ENCODE measurements at places on chromosomes 2 and 18. TPM values are rescaled to one million over a fixed set of nuclear protein-coding genes. Genes with fewer than 3 reads are reported as not detected.

PLGLB2 gene
- 1.8 TPM for total RNA-seq

PARD3B gene
- 0.50 TPM for total RNA-seq

FAM237A gene
- total RNA-seq = not detected

ATP8B1 gene
- total RNA-seq = not detected

ZNF521 gene
- not detected for total RNA-seq

NAGK gene
- total RNA-seq = 67.1 TPM

DNA sequence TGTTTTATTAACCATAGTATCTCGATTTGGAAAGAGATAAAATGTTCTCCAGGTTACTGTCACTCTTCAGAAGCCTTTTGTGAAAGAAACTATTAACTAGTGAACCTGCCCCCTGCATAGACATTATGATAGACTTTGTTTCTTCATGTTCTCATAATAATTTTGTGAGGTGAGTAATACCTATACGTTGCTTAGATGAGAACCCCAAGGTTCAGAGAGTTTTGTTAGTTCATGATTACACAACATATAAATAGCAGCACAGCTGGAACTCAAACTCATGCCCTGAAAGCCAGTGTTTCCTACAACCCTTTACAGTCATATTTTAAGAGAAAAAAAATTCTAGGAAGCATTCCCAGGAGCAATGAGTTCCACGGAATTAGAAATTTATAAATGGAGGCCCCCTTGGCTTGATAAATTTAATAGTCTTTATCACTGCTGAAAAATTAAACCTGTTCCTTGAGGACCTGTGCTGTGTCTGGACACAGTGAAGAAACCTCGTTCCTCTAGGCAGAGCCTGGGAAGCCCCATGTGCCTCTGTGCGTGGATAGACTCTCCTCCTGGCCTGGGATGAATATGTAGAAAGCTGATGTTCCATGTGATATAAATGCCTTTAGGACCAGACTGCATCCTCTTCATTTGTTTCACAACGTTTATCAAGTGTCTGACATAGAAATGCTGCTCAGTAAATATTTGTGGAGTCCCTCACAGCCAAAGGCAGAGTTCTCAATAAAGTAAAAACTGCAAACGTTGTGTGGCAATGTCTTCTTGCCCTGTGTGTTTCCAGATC lies 1257.0 kb upstream of the GYPC start:
- no peak overlapping the region for H3K4me3 ChIP-seq
- H3K36me3 ChIP-seq = no peaks in the 10 kb centered on the region
- DNase-seq = no peak
- no peak overlapping the region for H3K27ac ChIP-seq
- H3K27me3 ChIP-seq = no peaks in the 10 kb centered on the region

DNA sequence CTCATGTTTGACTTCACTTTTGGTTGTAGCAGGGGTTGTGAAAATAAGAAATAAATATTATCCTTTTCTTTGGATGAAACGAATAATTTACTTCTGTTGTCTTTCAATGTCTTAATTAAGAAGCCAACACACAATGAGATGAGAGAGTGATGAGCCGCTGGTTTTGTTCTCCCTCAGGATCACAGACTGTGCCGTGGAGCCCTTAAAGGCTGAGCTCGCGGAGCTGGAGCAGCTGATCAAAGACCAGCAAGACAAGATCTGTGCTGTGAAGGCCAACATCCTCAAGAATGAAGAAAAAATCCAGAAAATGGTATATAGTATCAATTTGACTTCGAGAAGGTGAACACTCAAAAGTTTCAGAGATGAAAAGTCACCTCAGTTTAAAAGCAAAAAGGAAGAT lies 28.1 kb upstream of the ASB1 start:
- no peaks in the 10 kb centered on the region for H3K27me3 ChIP-seq
- no peak for DNase-seq
- H3K36me3 ChIP-seq = no peaks in the 10 kb centered on the region
- H3K4me1 ChIP-seq = no peaks in the 10 kb centered on the region

DNA sequence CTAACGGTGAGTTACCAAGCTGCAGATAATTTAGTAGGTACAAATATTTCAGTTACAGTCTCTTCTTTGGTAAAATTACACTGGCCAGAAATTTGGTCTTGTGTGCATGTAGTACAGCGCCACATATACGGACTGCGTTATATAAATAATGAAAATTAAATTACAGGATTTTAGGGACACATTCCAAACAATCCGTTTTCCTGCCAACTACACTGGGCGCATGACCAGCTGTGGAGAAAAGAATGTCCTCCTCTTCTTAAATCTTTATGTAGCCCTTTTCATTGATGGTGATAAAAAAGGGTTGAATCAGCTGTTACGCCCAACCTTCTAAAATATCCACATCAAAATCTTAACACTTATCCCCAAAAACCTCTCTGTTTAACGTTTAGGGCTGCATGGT lies 37.5 kb downstream of the TCF4 start:
- no peak overlapping the region for H3K27ac ChIP-seq
- no peaks in the 10 kb centered on the region for H3K4me1 ChIP-seq
- no peaks in the 10 kb centered on the region for H3K36me3 ChIP-seq
- no peak overlapping the region for H3K4me3 ChIP-seq
- no peak for DNase-seq
- no peaks in the 10 kb centered on the region for H3K27me3 ChIP-seq

CAVIN2 gene
- not detected for total RNA-seq

DNA sequence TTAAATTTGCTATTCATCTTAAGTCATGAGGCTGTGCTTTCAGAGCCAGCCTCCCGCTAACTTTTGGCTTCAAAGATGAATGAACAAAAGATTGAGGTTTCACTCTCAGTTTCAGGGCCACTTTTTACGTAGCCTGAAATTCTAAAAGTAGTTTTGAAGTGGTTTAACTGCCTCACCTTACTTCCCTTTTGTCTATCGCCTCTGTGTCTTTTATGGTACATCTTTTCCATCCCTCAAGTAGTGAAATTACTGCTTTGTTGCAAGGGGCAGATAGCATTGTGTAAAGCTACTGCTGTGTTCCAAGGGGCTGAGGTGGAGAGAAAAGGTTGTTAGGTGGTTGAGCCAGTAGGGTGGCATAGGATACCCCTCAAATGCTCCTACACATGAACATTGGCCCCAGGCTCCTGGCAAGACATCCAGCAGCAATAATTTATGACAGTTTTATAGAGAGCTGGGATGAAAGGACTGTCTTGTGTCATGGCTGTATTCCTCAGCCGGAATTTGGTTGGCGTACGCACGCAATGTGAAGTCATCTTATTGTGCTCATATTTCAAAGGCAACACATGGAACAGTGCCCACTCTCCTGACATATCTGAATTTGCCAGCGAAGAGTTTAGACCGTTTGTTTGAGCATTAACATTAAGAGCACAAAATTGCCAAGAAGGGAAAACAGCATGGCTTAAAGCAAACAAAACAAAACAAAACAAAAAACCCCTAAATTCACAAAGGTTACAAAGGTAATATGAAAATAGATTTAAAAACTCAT lies 32.2 kb downstream of the QPCT start:
- peak overlapping the region; percentile 89 for H3K27ac ChIP-seq
- H3K36me3 ChIP-seq = peaks cover 2% of the 10 kb centered on the region
- peak overlapping the region; percentile 77 for H3K4me3 ChIP-seq

- H3K4me1 ChIP-seq = no peaks in the 10 kb centered on the region
- peak; percentile 80 for DNase-seq
- no peaks in the 10 kb centered on the region for H3K36me3 ChIP-seq
Measured at GRCh38 chr2:98346311-98347236, at the start of gene CNGA3. Gene CNGA3, plus strand, starts transcription at chr2:98346456. Its CDS starts 23,520 bp downstream, at chr2:98369976.

DNA sequence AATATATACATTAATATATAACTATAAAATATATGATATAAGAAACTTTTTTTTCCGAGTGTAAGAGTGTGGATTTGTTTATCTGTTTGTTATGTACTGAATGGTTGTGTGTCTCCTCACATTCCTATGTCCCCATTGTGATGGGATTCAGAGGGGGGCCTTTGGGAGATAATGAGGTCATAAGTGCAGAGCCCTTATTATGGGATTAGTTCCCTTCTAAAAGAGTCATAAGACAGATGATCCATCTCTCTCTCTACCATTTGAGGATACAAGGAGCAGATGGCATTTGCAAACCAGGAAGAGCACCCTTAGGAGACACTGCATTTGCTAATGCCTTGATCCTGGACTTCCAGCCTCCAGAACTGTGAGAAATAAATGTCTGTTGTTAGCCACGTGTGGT lies 30.3 kb upstream of the SAP130 start:
- no peaks in the 10 kb centered on the region for H3K36me3 ChIP-seq
- H3K27ac ChIP-seq = no peak overlapping the region
- H3K4me1 ChIP-seq = no peaks in the 10 kb centered on the region
- no peak for DNase-seq

DNA sequence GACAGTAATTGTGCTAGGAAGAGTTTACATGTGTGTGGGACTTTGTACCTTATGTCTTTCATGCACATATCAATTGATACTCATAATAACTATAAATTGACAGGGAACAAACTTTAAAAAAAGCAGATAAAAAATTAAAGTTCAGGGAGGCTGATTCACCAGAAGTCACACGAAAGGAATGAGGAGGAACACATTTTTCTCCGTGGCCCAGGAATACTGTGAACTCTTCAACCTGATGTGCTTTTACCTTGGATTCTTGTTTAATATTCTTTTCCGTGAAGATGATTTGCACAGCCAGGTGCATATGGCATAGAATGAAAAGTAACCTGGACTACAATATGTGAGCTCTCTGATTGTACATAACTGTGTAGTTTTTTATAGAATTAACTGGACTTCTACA lies 326.3 kb downstream of the CDH7 start:
- no peak for DNase-seq
- H3K27me3 ChIP-seq = no peaks in the 10 kb centered on the region
- no peak overlapping the region for H3K27ac ChIP-seq
- no peaks in the 10 kb centered on the region for H3K36me3 ChIP-seq

DNA sequence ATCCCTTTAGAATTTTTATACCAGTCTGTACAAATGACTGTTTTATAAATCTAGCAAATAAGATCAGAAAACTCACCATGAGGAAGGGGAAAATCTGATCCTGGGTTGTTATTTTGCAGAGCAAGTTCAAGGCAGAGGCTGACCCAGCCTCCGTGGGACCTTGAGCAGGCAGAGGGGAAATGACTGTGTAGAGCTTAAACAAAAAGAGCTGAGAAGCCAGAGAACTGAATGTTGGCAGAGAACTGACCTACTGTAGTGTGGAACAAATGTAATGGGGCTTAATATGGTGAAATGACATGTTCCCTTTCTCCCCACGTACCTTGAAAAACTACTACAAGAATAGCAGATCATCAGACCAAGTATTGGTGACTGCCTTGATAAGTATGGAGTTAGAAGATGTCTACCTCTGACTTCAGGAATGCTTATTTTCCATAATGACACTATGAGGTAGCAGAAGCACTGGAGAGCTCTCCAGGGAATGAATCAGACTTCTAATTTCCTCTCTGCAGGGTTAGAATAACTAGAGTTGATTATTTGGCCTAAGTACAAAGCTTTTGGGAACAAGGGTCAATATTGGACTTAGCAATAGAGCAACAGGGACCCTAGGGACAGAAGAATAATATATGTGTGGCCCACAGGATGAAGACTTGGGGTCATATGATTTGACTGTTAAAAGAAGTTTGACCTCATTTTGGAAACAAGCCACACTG lies 304.4 kb downstream of the CCDC178 start:
- no peak overlapping the region for H3K27ac ChIP-seq
- H3K4me1 ChIP-seq = no peaks in the 10 kb centered on the region
- no peak for DNase-seq
- no peak overlapping the region for H3K4me3 ChIP-seq

DPYSL5 gene
- not detected for total RNA-seq

GRCh38 chr18:23257686-23258565 lies 122.6 kb downstream of the CABLES1 start:
- H3K4me3 ChIP-seq = peak overlapping the region; percentile 19
- no peak overlapping the region for H3K27ac ChIP-seq

GRCh38 chr2:85291425-85292023 lies 36.3 kb downstream of the TGOLN2 start:
- peaks cover 18% of the 10 kb centered on the region for H3K4me1 ChIP-seq
- DNase-seq = peak; percentile 82
- H3K27ac ChIP-seq = peak overlapping the region; percentile 56
- no peaks in the 10 kb centered on the region for H3K36me3 ChIP-seq

DNA sequence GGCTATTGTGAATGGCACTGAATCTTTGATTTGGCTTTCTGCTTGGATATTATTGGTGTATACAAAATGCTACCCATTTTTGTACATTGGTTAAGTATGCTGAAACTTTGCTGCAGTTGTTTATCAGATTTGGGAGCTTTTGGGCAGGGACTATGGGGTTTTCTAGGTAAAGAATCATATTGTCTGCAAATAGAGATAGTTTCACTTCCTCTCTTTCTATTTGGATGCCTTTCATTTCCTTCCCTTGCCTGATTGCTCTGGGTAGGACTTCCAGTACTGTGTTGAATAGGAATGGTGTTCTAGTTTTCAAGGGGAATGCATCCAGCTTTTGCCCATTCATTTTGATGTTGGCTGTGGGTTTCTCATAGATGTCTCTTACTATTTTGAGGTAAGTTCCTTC lies 489.1 kb upstream of the LRATD1 start:
- H3K4me3 ChIP-seq = no peak overlapping the region
- DNase-seq = no peak
- no peaks in the 10 kb centered on the region for H3K4me1 ChIP-seq
- no peaks in the 10 kb centered on the region for H3K36me3 ChIP-seq
- H3K27ac ChIP-seq = no peak overlapping the region
- H3K27me3 ChIP-seq = no peaks in the 10 kb centered on the region

GRCh38 chr18:59649591-59649990 lies 47.6 kb downstream of the CCBE1 start:
- no peak overlapping the region for H3K27ac ChIP-seq
- DNase-seq = no peak
- H3K4me3 ChIP-seq = no peak overlapping the region
- H3K36me3 ChIP-seq = no peaks in the 10 kb centered on the region
- H3K4me1 ChIP-seq = no peaks in the 10 kb centered on the region

- H3K4me1 ChIP-seq = no peaks in the 10 kb centered on the region
- H3K4me3 ChIP-seq = no peak overlapping the region
- H3K27me3 ChIP-seq = no peaks in the 10 kb centered on the region
- H3K27ac ChIP-seq = no peak overlapping the region
Measured at GRCh38 chr2:120963997-120964705, 228.5 kb downstream of the GLI2 start.

GRCh38 chr2:219128396-219128795 lies 32.2 kb downstream of the NHEJ1 start:
- H3K4me3 ChIP-seq = no peak overlapping the region
- no peaks in the 10 kb centered on the region for H3K27me3 ChIP-seq
- no peaks in the 10 kb centered on the region for H3K36me3 ChIP-seq
- peaks cover 14% of the 10 kb centered on the region for H3K4me1 ChIP-seq

DNA sequence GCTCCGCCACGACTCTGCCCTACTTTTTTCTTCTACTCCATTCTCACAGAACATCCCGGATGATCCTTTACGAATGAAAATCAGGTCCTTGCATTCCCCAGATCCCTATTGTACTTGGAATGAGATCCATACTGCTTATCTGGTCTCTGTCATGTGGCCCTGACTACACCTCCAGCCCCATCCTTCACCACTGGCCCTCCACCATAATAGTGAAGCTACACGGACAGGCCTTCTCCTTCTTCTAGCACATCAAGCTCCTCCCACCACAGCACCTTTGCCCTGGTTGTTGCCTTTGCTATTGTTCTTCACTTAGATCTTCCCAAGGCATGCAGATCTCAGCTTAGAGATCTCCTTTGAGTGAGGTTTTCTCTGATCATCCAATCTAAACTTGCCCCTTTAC lies 20.1 kb upstream of the RMDN2 start:
- H3K27ac ChIP-seq = no peak overlapping the region
- peaks cover 24% of the 10 kb centered on the region for H3K27me3 ChIP-seq
- H3K36me3 ChIP-seq = no peaks in the 10 kb centered on the region
